ENCODE measurements at places on chromosomes 11 and 22.
A peak's percentile ranks its signal among the peaks of the same experiment; 100 is the strongest.

GRCh38 chr11:104343578-104343977, 179.6 kb upstream of the PDGFD start:
- peak; percentile 76 for DNase-seq

DNA sequence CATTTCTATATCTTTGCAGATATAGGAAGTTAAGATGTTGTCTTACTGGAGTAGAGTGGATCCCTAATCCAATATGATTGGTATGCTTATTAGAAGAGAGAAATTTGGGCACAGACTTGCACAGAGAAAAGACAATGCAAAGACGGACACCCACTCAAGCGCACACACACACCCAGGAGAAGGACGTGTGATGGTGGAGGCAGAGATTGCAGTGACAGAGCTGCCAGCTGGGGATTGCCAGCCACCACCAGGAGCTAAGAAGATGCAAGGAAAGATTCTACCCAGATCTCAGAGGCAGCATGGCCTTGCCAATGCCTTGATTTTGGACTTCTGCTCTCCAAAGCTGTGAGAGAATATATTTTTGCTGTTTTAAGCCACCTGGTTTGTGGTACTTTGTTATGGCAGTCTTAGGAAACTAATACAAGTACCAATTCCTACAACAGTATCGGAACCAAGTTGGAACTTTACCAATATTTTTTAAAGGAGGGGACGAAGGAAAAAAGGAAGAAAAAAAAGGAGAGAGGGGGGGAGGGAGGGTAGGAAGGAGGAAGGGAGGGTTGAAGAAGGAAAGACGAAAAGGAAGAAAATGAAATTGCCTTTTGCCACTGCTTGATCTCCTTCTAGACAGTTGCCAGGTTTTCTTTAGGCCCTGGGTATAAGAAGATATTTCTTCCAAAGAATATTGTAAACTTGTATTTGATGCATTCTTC, 334.0 kb downstream of the BUD13 start:
- no peak for DNase-seq

DNA sequence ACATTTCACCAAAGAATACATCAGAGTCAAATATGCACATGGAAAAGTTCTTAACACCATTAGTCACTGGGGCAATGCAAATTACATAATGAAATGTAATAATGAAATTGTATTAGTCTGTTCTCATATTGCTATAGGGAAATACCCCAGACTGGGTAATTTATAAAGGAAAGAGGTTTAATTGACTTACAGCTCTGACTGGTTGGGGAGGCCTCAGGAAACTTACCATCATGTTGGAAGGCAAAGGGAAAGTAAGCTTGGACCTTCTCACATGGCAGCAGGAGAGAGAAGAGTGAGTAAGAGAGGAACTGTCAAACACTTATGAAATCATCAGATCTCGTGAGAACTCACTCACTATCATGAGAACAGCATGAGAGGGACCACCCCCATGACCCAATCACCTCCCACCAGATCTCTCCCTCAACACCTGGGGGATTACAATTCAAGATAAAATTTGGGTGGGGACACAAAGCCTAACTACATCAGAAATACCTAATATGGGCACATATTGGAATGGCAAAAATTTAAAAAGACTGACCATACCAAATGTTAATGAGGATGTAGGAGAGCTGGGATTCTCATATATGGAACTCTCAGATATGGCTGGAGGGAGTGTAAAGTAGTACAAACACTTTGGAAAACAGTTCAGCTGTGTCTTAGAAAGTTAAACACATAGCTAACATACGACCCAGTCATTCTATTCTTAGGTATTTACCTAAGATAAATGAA, 65.1 kb upstream of the CD44 start:
- DNase-seq: no peak

GRCh38 chr11:87304412-87304811, 266.7 kb downstream of the TMEM135 start:
- DNase-seq: no peak
